ENCODE measurements at places on chromosomes 7 and 10.

DNA sequence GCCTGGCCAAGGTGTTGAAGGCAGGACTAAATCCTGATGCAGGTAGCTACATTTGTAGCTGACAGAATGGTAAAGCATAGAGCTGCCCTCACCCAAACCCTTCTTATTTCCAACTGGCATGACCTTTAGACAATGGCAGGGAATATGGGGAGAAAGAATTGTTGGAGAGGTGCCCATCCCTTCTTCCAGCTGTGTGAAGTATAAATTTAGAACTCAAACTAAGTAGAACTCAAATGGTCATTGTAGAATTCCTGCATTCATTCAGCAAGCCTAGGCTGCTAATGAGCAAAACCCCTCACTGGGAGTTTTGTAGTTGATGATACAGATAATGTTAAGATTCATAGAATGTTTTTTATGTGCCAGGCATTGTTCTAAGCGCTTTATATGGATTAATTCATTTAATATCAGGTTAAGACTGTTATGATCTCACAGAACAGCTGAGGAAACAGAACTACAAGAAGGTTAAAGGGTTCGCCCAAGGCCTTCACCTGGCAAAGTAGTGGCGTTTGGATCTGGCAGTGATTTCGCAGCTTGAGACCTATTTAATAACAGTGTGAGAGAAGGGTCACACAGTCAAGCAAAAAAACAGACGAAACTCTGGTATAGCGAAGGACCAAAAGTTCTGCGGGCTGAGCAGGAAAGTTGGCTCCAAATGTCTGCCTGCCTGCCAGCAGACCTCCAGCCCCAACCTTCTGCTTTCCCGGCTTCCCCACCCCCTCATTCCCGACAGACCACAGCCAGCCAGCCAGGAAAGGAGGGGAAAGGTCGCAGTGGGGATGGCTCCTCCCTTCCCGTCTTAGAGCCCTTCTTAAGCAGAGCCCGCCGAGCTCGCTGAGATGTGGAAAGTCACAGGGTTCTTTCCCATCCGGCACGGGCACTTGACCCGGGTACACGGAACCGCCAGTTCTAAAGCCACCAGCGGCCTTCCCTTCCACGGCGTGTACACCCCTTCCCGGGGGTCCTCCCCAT lies 1.6 kb upstream of the HILPDA start:
- DNase-seq: no peak

DNA sequence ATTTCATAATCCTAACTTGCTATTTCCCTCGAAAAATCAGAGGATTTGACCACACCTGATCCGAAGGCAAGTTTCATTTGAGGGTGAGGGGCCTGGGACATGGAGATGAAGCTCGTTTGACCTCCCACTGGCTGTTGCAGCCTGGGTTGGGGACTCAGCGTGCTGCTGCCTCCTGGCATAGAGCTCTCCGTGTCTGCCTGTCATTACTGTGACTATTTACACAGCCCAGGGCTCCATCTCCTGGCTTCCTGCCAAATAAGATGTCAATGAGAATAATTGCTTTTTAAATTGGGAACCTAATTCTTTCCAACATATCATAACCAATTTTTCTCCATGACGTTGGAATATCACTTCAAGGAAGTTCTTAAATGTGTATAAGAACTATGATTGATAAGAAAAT lies 139.3 kb upstream of the COBL start:
- DNase-seq: peak; percentile 52

DNA sequence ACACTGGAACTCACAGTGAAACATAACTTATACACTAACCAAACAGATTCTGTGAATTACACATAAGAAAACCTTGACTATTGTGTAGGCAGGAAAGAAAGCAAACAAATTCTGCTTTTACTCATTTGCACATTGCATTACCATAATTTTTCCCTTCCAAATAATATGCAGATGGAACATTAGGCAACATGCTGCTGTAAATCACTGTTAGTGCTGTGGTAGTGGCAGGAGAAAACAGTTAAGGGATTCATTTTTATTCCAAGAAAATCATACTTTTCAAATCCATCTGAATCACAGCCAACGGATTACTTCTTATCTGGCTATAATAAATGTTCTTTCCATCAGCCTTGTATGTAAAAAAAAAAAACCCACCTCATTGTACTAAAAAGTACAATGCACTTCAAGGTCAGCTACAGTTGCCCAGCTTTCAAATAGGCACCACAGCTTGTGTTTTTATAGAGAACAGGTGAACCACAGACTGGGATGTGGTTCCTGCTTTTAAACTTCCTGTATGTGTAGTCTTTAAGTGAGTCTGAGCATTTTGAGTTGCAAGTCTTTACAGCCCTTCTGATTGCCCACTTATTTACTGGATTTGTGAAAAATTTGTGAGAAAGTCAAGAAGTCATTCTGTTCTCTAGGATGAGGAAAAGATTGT lies 590.0 kb upstream of the SEMA3D start:
- peak; percentile 91 for DNase-seq

DNA sequence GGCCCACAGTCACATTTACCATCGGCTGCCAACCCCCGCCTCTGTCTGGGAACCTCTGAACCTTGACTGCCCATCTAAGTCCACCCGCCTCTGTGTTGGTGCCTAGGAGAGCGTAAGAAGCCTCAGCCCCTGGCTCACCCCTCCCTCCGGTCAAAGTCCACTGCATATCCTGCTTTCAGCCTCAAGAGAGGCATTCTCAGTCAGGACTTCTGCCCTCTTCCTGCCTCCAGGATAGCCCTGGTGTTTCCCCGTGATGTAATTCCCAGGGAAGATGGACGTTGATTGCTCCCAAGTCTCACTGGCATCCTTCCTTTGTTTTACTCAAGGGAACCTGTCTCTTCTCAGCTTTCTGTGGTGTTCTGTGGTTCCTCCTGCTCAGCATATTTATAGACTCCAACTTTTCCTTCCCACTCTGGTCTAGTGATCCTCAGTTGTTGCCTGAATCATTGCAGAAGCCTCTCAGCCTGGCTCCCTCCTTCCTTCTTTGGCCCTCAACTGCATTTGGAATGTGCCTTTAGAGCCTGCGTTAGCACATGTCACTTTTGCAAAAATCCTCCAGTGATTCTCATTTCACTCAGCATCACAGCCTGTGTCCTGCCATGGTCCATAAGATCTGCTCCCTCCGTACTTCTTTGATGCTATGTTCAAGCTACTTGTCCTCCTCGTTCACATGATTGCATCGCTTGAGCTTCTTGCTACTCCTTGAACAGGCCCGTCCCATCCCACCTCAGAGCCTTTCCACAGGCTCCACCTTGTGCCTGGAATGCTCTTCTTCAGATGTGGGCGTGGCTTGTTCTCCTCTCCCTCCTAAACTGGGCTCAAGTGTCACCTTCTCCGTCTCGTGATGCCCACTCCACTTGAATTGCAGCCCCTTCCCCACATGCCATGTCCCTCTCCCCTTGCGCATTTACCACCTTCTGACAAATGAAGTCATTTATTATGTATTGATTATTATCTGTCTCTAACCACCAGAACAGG lies 124.2 kb downstream of the PLPP4 start:
- DNase-seq: peak; percentile 20

GRCh38 chr7:148987010-148987750 lies 41.1 kb downstream of the PDIA4 start:
- DNase-seq: peak; percentile 92

DNA sequence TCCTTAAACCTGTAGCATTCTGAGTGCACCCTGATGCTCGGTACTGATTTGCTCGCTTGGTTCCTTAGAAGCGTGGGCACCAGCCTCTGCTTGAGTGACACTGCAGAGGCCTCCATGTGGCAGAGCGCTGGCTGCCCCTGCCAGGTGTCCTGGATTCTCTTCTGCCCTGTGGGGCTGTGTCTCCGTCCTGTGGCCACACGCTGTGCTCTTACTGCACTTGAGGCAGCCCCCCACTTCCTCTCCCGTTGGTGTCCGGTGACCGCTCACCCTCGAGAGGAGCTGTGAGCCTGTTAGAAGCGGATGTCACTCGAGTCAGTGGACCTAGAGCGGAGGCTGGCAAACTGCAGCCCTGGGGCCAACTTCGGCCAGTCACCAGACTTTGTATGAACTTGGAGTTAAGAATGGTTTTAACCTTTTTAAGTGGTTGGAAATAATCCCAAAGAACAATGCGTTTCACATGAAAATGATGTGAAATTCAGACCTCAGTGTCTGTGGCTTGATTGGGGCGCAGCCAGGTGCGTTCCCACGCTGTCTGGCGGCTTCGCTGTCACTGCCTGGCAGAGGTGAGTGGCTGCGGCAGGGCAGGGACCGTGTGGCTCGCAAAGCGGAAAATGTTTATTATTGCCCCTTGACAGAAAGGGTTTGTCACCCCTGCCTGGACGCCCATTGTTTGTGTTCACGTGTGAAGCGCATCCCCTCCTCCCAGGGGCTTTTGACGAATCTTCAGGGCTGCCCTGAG lies 114.6 kb downstream of the CYTH3 start:
- no peak for DNase-seq

DNA sequence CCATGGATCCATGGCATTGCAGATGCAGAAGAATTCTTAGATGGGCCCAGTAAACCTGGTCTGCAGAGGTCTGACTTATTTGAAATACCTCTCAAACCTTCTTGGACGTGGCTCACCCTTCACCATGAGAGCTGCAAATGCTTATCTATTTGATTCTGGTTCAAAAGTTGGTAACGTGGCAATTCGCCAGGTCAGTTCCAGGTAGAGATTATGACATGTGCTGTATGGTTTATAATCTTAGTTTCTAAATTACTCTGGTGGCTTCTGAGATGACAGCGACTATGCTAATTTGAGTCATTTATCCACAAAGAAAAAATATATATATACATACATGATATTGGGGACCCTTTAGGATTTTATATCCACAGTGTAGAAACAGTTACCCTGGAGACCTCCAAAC lies 68.8 kb downstream of the NRP1 start:
- DNase-seq: no peak

- peak; percentile 83 for DNase-seq
Observed at GRCh38 chr10:49649294-49649693, 30.2 kb upstream of the C10orf53 start.

- DNase-seq: no peak
Observed at GRCh38 chr7:70338015-70338414, 739.7 kb downstream of the AUTS2 start.

DNA sequence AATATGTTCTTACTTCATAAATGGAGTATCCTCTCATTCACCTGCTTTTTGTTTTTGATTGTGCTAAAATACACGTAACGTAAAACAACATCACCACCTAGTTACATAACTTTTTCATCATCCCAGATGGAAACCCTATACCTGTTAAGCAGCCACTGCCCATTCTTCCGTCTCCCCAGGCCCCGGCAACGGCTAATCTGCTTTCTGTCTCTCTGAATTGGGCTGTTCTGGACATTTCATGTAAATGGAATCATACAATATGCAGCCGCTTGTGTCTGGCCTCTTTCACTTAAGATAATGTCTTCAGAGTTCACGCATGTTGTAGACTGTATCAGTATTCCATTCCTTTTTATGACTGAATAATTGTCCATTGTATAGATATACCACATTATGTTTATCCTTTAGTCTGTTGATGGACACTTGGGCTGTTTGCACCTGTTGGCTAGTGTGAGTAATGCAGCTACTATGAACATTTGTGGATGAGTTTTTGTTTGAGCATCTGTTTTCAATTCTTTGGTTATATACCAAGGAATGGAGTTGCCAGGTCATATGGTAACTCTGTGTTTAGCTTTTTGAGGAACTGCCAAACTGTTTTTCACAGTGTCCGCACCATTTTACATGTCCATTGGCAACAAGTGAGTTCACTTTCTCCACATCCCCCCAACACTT lies 14.1 kb upstream of the SUN1 start:
- no peak for DNase-seq

DNA sequence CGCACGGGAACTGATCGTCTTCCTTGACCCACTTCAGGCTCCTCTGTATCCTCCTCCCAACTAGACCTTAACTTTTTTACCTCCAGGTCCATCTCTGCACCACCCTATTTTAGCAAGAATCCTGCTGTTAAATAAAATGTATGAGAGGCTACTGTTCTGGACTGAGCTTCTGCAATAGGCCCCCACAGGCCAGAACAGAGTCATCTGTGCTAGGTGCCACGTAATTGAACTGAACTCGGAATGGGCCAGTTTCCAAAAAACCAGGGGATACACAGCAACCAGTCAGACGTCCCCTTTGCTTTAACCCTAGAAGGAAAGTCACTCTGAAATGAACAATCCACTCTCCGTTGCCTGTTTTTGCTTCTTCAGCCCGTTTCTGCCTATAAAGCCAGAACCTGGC lies 71.3 kb downstream of the CHST15 start:
- DNase-seq: no peak

DNA sequence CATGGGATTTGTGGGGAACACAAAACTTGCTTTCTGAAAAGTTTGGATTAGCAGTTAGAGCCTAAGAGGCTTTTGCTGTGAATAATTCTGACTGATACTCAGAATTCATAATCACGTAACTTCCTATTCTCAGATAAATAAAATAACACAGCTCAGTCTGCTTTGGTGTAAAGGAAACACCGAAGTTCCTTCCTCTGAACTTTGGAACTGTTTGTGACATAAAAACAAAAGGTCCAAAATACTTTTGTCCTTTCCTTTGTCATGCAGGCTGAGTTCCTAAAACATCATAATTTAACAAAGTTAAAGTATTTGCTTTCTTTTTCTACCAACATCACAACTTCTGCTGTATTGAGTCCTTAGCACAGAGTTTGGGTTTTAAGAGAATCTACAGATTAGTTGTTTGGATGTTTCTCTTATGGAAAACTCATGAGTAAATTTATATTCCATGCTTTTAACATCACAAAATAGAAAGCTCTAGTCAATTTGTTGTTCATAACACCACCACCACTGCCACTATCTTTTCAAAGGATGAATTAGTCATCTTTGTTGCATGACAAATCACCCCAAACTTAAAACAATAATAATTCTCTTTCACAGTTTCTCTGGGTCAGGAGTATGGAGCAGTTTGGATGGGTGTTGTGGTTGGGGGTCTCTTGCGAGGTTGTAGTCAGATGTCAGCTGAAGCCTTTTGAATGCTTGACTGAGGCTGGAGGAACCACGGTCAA lies 123.4 kb downstream of the REEP3 start:
- DNase-seq: no peak

DNA sequence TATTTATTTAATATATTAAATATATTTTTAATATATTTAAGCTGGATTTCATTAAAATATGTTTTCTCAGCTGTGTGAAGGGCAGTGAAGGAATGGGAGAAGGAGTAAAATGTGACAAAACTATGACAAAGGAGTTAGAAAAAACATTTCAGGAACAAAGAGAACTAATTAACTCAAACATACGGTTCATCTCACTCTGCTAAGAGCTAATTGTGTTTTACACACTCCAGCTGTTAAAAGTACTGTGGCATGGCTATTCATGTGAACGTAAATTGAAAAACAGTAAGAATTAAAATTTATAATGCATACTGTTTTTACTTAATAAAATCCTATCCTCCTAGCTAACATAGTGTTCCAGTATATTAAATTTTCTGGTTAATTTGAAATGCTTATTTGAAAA lies 262.5 kb upstream of the GNAI1 start:
- no peak for DNase-seq

DNA sequence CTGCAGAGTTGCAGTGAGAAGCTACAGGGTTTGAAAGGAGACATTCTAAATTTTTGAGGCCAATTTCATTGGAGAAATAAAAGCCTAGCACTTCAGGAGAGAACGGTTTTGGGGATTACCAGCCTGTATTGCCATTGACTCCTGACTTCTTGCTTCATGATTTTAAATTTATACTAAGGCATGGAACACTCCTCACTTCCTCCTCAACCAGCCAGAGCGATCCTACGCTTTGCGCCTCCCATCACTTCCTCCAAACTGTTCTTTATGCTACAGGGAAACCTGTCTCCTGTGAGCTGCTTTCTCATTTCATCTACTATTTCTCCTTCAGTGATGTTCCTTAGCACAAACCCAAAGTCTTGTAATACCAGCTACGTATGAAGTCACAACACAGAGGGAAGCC lies 495.1 kb downstream of the SUGCT start:
- DNase-seq: no peak

Data from NCI-H526 (cell line).